ENCODE measurements at places on chromosomes 2 and 18. TPM values are rescaled to one million over a fixed set of nuclear protein-coding genes. Genes with fewer than 3 reads are reported as not detected.

GRCh38 chr2:84840306-84840705, 40.6 kb downstream of the TRABD2A start:
- peaks cover 28% of the 10 kb centered on the region for H3K27me3 ChIP-seq
- no peak overlapping the region for H3K27ac ChIP-seq
- DNase-seq = no peak

Gene DPP4
- total RNA-seq = 0.46 TPM

Gene SPATS2L
- total RNA-seq = 89.9 TPM

DNA sequence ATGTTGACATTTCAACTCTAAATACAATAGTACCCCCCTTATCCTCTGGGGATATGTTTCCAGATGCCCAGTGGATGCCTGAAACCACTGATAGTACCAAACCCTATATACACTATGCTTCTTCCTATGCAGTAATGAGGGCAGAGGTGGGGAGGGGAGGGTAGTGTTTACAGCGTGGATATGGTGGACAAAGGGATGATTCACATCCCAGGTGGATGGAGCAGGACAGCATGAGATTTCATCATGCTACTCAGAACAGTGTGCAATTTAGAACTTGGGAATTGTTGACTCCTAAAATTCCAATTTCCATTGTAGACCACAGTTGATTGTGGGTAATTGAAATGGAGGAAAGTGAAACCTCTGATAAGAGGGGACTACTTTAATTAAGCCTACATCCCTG, 75.4 kb downstream of the TSN start:
- H3K27ac ChIP-seq = no peak overlapping the region
- no peaks in the 10 kb centered on the region for H3K27me3 ChIP-seq
- no peak overlapping the region for H3K4me3 ChIP-seq
- DNase-seq = no peak
- no peaks in the 10 kb centered on the region for H3K36me3 ChIP-seq

DNA sequence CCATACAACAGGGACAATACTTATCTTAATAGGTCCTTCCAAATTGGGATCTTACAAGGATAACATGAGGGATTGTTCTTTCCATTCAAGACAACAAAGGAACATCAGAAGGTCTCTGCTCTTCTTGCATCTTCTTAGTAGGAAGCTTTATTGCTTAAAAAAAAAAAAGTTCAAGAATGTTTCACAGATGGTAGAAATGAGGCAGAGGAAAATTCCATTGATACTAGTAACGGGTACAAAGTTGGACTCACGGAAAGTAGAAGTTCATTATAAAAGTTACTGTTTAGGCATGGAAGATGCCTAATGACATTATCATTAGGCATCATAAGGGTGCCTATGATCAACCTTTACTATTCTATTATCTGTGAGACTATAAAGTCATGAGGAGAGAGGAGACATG, 136.2 kb downstream of the LAMA3 start:
- H3K4me3 ChIP-seq = no peak overlapping the region
- H3K27ac ChIP-seq = no peak overlapping the region
- no peaks in the 10 kb centered on the region for H3K36me3 ChIP-seq
- H3K4me1 ChIP-seq = peaks cover 8% of the 10 kb centered on the region

GRCh38 chr2:73285159-73285739, 971 bp upstream of the FBXO41 start:
- no peak overlapping the region for H3K27ac ChIP-seq
- H3K4me1 ChIP-seq = peaks cover 5% of the 10 kb centered on the region
- DNase-seq = no peak
- H3K27me3 ChIP-seq = peaks cover 63% of the 10 kb centered on the region
- no peaks in the 10 kb centered on the region for H3K36me3 ChIP-seq
- no peak overlapping the region for H3K4me3 ChIP-seq

Gene UBE2E3
- 84.2 TPM for total RNA-seq

- no peaks in the 10 kb centered on the region for H3K27me3 ChIP-seq
- no peak overlapping the region for H3K27ac ChIP-seq
- H3K36me3 ChIP-seq = peaks cover 49% of the 10 kb centered on the region
- H3K4me3 ChIP-seq = no peak overlapping the region
- H3K4me1 ChIP-seq = no peaks in the 10 kb centered on the region
Measured at GRCh38 chr18:48667276-48668254, 128.7 kb downstream of the CTIF start.

DNA sequence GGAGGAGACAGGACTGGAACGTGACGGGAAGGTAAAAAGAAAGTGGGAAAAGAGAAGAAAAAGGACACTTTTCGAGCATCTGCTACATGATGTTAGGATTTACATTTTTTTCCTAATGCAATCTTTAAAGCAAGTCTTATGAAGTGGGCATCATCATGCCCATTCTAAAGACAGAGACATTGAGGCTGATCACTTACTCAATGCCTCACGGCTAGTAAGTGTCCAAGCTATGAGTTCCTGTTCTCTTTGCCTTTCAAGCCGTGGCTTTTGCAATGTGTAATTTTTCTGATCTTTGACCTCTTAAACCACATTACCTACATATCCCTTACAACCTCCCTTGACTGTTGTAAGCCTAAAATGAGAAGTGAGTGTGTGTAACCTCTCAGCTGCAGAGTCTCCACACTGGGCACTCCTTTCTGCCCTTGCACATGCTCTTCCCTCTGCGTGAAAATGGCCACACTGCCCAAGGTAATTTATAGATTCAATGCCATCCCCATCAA, 649.2 kb downstream of the RNF144A start:
- DNase-seq = no peak
- no peak overlapping the region for H3K4me3 ChIP-seq
- no peaks in the 10 kb centered on the region for H3K36me3 ChIP-seq
- no peaks in the 10 kb centered on the region for H3K4me1 ChIP-seq

DNA sequence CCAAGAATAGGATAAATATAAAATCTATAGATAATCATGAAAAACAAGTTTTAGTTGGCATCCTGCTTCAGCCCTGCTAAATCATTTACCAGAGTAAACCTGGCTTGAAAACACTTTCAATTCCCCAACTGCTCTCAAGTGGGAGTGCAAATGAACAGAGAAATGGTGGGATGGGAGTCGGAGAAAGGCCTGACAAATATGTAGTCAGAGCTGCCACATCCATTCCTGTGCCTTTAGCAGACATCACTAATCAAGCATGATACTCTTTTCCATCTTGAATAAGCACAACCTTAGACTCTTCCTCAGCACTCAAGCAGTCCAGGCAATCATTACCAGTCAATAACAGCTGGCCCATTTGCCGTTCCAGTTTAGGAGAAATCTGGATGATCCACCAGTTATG, 101.3 kb downstream of the ANKRD44 start:
- peaks cover 7% of the 10 kb centered on the region for H3K4me1 ChIP-seq
- DNase-seq = no peak
- H3K4me3 ChIP-seq = no peak overlapping the region

- H3K36me3 ChIP-seq = no peaks in the 10 kb centered on the region
- no peaks in the 10 kb centered on the region for H3K4me1 ChIP-seq
- no peak overlapping the region for H3K4me3 ChIP-seq
- H3K27me3 ChIP-seq = peaks cover 14% of the 10 kb centered on the region
Measured at GRCh38 chr2:60175290-60175689, 378.2 kb downstream of the BCL11A start.

Gene UPP2
- total RNA-seq = not detected

- H3K27ac ChIP-seq = no peak overlapping the region
- DNase-seq = no peak
- H3K4me1 ChIP-seq = no peaks in the 10 kb centered on the region
- no peak overlapping the region for H3K4me3 ChIP-seq
- no peaks in the 10 kb centered on the region for H3K27me3 ChIP-seq
- H3K36me3 ChIP-seq = no peaks in the 10 kb centered on the region
Measured at GRCh38 chr2:53167227-53167626, 600.4 kb upstream of the CHAC2 start.

Gene SKA1
- total RNA-seq = 70.6 TPM

- H3K27me3 ChIP-seq = no peaks in the 10 kb centered on the region
- DNase-seq = peak; percentile 33
- H3K27ac ChIP-seq = no peak overlapping the region
- no peaks in the 10 kb centered on the region for H3K36me3 ChIP-seq
- no peaks in the 10 kb centered on the region for H3K4me1 ChIP-seq
Measured at GRCh38 chr2:126877861-126878565, 20.7 kb upstream of the TEX51 start.

GRCh38 chr2:131419441-131419840, 55.5 kb upstream of the RAB6D start:
- peaks cover 13% of the 10 kb centered on the region for H3K27me3 ChIP-seq
- no peaks in the 10 kb centered on the region for H3K36me3 ChIP-seq
- peak overlapping the region; percentile 6 for H3K4me3 ChIP-seq
- peak; percentile 83 for DNase-seq
- peak overlapping the region; percentile 58 for H3K27ac ChIP-seq

GRCh38 chr2:230929381-230930148, 4.5 kb upstream of the GPR55 start:
- H3K36me3 ChIP-seq = no peaks in the 10 kb centered on the region
- no peak overlapping the region for H3K4me3 ChIP-seq
- DNase-seq = peak; percentile 35
- H3K27ac ChIP-seq = no peak overlapping the region
- no peaks in the 10 kb centered on the region for H3K4me1 ChIP-seq
- H3K27me3 ChIP-seq = no peaks in the 10 kb centered on the region

DNA sequence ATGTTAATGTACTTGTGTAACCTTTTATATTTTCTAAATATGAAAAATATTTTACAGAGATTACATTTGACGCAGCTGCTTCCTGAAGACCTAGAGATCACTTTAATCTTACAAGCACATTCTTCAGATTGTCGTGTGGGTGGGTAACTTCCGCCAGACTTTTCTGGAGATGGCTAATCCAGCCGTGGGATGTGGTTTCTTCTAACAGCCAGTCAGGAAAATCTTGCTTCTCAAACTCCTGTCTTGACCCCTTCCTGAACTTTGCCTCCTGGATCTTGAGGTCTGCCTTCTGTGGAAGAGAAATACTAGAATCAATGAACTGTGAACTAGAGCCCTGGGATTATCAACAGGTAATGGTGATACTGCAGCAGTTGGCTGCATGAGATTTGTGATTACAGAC, 401.6 kb upstream of the TNP1 start:
- H3K36me3 ChIP-seq = no peaks in the 10 kb centered on the region
- H3K27ac ChIP-seq = no peak overlapping the region
- H3K4me3 ChIP-seq = no peak overlapping the region
- DNase-seq = no peak
- H3K27me3 ChIP-seq = peaks cover 5% of the 10 kb centered on the region
- H3K4me1 ChIP-seq = peaks cover 1% of the 10 kb centered on the region

DNA sequence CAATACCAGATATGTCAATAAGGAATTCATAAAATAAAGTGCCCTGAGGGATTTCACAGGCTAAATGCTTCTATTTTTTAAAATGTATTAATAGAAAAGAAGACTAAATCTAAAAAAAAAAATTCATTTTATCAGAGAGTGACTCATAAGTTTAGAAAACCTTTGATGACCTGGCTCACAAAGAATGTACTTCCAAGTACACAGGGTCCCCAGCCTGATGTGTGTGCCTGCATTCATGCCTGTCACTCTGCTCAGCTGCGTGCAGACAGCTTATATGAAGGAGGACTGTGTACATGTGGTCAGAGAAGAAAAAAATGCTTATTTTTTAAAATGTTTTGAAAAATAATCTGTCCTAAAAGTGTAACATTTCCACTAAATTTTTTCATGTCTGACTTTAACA, 3.0 kb upstream of the CPS1 start:
- no peaks in the 10 kb centered on the region for H3K36me3 ChIP-seq
- no peak for DNase-seq
- no peak overlapping the region for H3K4me3 ChIP-seq
- no peak overlapping the region for H3K27ac ChIP-seq

Gene ANKAR
- 4.9 TPM for total RNA-seq

DNA sequence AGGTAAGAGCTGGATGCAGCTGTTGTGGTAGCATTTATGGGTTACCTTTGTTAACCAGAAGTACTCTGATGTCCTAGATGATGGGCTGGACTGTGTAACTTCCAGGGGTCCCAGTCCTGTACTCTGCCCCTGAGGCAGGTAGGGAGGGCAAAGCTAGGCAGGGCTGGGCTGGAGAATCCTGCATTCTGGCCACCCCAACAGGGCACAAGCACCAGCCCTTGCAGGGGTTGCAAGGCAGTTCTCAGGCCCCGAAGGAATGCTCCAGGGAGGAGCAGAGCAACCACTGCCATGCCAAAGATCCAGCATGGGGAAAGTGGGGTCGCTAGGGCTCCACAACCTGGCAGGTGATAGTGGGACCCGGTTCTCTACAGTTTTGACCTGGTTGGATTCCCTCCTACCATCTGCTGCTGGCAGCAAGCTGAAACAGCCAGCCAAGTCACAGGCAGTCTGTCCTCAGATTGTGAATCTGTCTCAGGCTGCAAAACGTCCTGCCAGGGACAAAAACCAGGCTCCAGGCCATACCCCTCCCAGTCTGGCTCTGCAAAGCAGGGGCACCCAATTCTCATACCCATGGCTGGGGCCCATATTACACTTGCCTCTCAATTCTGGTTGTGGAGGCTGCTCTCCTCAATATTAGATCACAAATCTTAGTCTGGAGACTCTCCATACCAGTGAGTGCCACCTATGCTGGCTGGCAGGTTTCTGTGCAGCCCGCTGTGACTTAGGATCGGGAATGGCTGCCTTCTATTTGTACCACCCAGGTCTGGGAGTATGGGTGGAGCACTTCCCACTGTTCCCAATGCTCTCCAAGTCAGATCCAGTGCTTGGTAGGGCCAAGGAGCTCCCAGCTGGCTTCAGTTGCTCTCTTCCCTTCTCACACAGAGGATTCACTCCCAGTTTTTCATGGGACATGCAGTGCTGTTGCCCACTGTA, 61.1 kb downstream of the SMCHD1 start:
- no peak for DNase-seq
- no peaks in the 10 kb centered on the region for H3K27me3 ChIP-seq
- no peak overlapping the region for H3K4me3 ChIP-seq
- H3K4me1 ChIP-seq = no peaks in the 10 kb centered on the region
- H3K27ac ChIP-seq = no peak overlapping the region

Gene CRYBA2
- total RNA-seq = 2.4 TPM

GRCh38 chr2:69280796-69281412, 106.1 kb downstream of the GFPT1 start:
- H3K36me3 ChIP-seq = no peaks in the 10 kb centered on the region
- no peaks in the 10 kb centered on the region for H3K4me1 ChIP-seq
- no peak overlapping the region for H3K4me3 ChIP-seq
- H3K27ac ChIP-seq = no peak overlapping the region
- H3K27me3 ChIP-seq = no peaks in the 10 kb centered on the region

DNA sequence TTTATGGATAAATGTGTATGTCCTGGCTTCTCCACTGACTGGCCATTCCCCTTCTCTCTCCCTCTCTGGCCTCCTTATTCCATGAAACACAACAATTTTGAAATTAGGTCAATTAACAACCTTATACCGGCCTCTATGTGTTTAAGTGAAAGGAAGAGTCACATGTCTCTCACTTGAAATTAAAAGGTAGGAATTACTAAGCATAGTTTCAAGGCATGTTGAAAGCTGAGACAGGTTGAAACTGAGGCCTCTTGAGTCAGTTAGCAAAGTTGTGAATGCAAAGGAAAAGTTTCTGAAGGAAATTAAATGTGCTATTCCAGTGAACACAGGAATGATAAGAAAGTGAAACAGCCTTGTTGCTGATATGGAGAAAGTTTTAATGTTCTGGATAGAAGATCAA, 69.7 kb downstream of the ADAM23 start:
- H3K27me3 ChIP-seq = no peaks in the 10 kb centered on the region
- peaks cover 5% of the 10 kb centered on the region for H3K4me1 ChIP-seq
- H3K27ac ChIP-seq = no peak overlapping the region

DNA sequence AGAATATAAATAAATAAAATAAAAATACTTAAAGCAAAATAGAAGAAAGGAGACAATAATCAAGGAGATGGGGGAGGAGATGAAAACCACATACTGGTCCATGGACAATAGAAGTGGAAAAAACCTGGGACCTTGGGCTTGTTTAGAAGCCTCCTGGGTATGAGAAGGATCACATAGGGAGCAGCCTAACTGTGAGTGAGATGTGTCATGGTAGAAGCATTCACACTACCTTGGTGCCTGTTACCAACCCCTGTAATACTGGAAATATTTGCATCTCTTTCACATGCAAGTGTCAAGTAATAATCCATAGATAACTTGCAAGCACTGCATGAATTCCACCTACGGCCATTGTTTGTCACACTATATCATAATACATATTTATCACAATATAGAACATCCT, 23.2 kb upstream of the RNF103 start:
- DNase-seq = no peak
- no peak overlapping the region for H3K4me3 ChIP-seq
- no peak overlapping the region for H3K27ac ChIP-seq

Data from endodermal cell (in vitro differentiated cells).